ENCODE measurements at places on chromosomes 13 and 19. TPM values are rescaled to one million over a fixed set of nuclear protein-coding genes. Genes with fewer than 3 reads are reported as not detected.

- no peak for DNase-seq
These were observed 300.6 kb downstream of the COG6 start for GRCh38 chr13:39956036-39956435.

DNA sequence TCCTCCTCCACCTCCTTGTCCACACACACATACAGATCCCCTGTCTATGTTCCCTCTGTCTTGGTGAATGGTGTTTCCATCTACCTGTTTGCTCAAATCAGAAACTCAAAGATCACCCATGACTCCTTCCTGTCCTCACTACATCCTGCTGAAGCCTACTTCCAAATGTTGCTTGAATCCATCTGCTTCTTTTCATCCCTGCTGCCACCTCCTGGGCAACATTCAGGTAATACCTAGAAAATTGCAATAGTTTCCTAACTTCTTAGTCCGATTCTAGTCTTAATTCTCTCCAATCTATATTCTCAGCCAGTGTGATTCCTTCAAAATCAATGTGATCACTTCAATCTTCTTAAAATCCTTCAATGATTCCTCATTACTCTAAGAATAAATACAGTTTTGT is 155.5 kb upstream of the STARD13 start:
- no peak for DNase-seq

GRCh38 chr13:94267581-94268366 is 211.7 kb downstream of the DCT start:
- DNase-seq, result no peak

The ZNF77 gene
- polyA plus RNA-seq, result 3.6 TPM

Data from AG04450 (cell line).